ENCODE measurements at places on chromosomes 7 and 10.

DNA sequence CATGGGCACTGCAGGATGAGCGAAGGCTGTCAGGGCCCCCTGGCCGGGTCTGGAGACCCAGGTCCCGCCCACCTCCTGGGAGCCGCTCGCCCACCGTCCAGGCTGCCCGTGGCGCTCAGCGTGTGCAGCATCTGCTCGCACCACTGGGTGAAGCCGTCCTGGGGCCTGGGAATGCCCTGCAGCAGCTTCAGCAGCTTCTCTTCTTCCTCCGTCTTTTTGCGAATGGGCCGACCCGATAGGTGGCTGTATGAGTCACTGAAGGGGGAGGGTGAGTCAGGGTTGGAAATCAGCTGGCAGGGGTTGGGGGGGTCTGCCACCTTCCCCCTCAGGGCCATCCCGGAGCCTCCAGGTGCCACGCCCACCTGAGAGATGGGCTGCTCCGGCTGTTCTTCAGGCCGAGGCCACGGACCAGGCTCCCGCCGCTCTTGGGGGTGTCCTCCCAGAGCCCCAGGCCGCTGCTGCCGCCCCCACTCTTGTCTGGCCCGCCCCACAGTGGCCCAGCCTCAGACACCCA is 8.7 kb downstream of the GNB2 start:
- DNase-seq, result no peak

DNA sequence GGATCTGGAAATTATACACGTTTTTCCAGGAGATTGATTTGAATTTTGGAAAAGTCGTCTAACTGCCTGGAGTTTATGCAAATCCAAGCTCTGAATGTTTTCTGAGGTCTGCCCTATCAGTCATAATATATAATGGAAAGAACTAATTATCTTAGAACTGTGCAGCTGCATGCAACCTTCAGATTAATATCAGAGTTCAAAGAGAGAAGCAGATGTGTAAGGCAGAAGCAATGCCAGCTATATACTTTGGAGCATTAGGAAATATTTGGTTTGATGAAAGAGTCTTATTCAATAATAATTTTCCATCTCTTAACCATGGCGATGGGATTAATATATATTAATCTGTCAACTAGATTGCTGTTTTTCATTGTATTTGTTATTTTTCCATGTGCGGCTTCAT is 500.9 kb downstream of the NEBL start:
- no peak for DNase-seq

GRCh38 chr7:128281605-128282380 is 40.7 kb downstream of the LEP start:
- no peak for DNase-seq

GRCh38 chr7:148611692-148612091 is 21.1 kb downstream of the C7orf33 start:
- DNase-seq, result no peak

DNA sequence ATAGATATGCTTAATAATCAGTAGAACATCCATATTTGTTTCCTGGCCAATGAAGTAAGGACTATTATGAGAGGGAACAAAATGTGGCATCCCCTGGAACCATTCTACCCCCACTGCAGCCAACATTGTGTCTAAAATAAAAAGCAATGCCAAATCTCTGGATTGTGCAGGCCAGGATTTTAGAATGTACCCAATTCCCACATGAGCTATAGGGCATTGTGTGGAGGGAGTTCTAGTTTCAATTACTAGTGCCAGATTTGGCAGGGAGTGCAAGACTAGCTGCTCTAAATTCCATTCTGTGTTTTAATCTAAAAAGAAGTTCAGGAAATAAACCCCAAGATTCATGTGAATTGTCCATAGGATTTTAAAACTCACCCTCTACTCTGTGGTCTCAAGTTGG is 112.3 kb downstream of the HGF start:
- DNase-seq, result no peak

GRCh38 chr7:64685741-64686140 is 19.8 kb downstream of the ZNF107 start:
- no peak for DNase-seq

DNA sequence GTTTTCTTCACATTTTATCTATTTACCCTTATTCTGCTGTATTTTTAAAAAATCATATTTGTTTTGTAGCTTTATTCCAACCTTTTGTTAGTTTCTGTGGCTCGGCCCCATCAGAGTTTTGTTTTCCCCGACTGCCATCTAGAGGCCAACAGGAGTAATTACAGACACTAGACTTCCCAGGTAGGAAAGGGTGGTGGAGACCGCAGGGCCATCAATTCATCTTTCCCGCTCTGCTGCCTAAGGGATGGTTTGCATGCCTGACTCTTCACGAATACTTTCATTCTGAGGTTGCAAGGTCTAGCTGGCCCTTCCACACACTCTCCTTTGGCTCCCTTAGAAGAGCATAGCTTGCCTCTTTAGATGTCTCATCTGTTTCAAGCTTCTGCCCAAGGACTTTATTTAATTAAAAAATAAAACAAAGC is 38.3 kb downstream of the LYZL2 start:
- DNase-seq, result peak; percentile 1

- no peak for DNase-seq
These were observed 48.7 kb downstream of the IKZF1 start for GRCh38 chr7:50353201-50353600.

- no peak for DNase-seq
These were observed 5.1 kb upstream of the H2BK1 start for GRCh38 chr7:151215396-151215795.

- DNase-seq, result no peak
These were observed 245.0 kb upstream of the SORCS1 start for GRCh38 chr10:107409522-107409921.

DNA sequence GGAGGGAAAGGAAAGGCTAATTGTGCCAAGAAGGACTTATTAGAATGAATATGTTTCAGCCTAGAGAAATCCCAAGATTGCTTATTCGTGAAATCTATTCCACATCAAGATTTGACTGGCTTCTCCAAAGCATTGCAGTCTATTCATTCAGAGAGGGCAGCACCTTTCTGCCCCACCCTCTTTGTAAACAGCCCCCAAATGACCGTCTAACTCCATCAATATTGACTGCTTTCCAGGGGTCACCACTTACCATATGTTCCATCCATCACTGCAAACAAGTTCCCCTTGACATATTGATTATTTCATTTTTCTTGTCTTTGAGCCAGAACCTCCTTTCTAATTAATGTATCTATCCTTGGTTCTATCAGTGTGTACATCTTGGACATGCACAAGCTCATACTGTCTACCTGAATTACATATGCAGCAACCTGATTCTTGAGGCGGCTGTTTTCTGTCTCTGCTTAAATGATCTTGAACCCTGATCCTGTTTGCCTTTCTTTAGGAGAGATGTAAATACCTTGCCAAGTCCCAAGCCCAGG is 44.2 kb upstream of the PTER start:
- no peak for DNase-seq

DNA sequence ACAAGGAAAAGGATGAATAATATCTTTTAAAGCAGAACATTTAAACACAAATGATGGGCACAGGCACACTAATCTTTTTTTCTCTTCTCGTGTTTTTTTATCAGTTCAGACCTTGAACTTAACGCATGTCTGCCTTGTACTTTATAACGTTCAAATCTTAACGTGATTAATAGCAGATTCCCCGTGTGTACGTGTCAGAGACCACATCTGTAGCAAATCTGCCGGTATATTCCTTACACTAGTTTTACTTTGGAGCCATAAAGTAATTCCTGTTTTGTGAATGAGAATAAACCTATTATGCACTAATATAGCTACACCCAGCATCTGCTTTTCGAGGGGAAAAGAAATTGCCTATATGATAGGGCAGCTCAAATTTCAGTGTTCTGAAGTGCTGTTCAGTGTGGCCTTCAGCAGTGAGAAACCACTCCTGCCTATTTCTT is 166.0 kb upstream of the TCF7L2 start:
- DNase-seq, result no peak

GRCh38 chr10:123685260-123685659 is 19.1 kb downstream of the GPR26 start:
- DNase-seq, result no peak

GRCh38 chr10:95260909-95261552 is 29.8 kb downstream of the PDLIM1 start:
- DNase-seq, result no peak

Measured in effector memory CD4-positive, alpha-beta T cell (primary cell).